ENCODE measurements at places on chromosomes 13 and 19. TPM values are rescaled to one million over a fixed set of nuclear protein-coding genes. Genes with fewer than 3 reads are reported as not detected.
A peak's percentile ranks its signal among the peaks of the same experiment; 100 is the strongest.

The SCGB2B2 gene
- total RNA-seq, result 0.12 TPM

- no peaks in the 10 kb centered on the region for H3K4me1 ChIP-seq
- no peak overlapping the region for H3K4me3 ChIP-seq
- no peaks in the 10 kb centered on the region for H3K27me3 ChIP-seq
Measured at GRCh38 chr13:53137779-53138178, 109.2 kb downstream of the OLFM4 start.

- peaks cover 11% of the 10 kb centered on the region for H3K4me1 ChIP-seq
- H3K4me3 ChIP-seq, result peak overlapping the region; percentile 59
- H3K36me3 ChIP-seq, result no peaks in the 10 kb centered on the region
- no peaks in the 10 kb centered on the region for H3K27me3 ChIP-seq
Measured at GRCh38 chr19:681029-682019, 5.1 kb downstream of the FSTL3 start.

The GARIN5A gene
- 10.3 TPM for total RNA-seq

The ZFP30 gene
- 17.9 TPM for total RNA-seq

The KIR2DL1 gene
- total RNA-seq, result not detected

The LILRA2 gene
- 4.3 TPM for total RNA-seq

- no peaks in the 10 kb centered on the region for H3K4me1 ChIP-seq
- H3K27ac ChIP-seq, result no peak overlapping the region
- no peak for DNase-seq
- no peak overlapping the region for H3K4me3 ChIP-seq
- no peaks in the 10 kb centered on the region for H3K36me3 ChIP-seq
Measured at GRCh38 chr13:32173881-32174280, 141.3 kb downstream of the ZAR1L start.

GRCh38 chr19:46373491-46374359, 26.8 kb downstream of the PPP5C start:
- no peak overlapping the region for H3K4me3 ChIP-seq
- peaks cover 8% of the 10 kb centered on the region for H3K4me1 ChIP-seq
- no peak for DNase-seq
- H3K27me3 ChIP-seq, result no peaks in the 10 kb centered on the region
- no peak overlapping the region for H3K27ac ChIP-seq

DNA sequence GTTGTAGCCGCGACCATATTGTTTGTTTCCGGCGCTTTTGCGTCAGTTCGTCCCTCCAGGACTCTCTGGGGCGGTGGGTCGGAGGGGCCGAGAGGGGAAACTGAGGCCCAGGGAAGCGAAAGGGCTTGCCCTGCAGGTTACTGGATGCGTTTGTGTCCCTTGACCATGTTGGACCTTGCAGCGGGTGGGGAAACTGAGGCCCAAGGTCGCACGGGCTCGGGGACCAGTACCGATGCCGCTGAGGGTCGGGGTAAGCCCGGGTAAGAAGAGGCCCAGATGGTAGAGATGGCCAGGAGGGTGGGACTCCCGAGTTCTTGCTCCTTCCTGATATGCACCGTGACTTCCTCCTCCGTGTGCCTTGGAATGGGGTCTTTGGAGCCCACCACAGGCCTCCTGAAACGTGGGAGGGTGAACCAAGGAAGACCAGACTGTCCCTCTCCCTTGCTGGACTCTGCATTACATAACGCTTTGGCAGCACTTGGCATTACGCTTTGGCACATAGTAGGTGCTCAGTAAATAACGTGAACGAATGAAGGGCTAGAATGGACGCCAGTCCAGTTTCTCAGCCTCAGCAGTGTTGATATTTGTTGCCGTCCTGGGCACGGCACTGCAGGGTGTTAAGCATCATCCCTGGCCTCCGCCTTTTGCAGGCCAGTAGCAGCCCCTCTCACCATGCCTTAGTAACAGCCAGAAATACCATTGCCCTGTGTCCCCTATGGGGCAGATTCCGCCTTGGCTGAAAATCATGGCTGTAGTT, 743 bp downstream of the CHAF1A start:
- no peaks in the 10 kb centered on the region for H3K36me3 ChIP-seq
- H3K27me3 ChIP-seq, result no peaks in the 10 kb centered on the region
- H3K27ac ChIP-seq, result no peak overlapping the region
- peaks cover 11% of the 10 kb centered on the region for H3K4me1 ChIP-seq
- peak overlapping the region; percentile 45 for H3K4me3 ChIP-seq
- no peak for DNase-seq

- H3K27ac ChIP-seq, result peak overlapping the region; percentile 93
- DNase-seq, result peak; percentile 18
- H3K4me1 ChIP-seq, result no peaks in the 10 kb centered on the region
- no peaks in the 10 kb centered on the region for H3K27me3 ChIP-seq
- H3K36me3 ChIP-seq, result no peaks in the 10 kb centered on the region
Measured at GRCh38 chr13:20901668-20902437, 693 bp downstream of the XPO4 start.

DNA sequence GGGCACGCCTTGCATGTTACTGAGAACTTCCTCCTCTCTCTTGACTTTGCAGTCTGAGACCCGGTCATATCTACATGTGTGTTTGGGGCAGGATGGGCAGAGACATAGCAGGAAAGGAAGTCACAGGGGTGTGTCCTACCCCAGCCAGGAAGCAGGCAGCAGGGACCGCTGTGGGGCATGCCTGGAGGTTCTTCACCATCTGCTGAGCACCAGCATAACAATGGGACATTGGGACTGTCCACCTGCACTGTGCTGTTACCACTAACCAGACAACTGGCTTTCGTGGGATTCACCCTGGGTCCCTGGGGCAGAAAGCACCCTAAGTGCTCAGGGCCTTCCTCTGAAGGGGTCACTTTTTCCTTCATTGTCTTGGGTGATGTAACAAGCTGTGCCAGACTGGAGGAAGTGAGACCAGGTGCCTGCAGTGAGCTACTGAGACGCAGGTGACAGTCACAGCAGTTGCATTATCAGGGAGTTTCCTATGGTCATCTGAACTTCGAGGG, 2.6 kb upstream of the HAUS5 start:
- no peak overlapping the region for H3K27ac ChIP-seq
- peaks cover 5% of the 10 kb centered on the region for H3K4me1 ChIP-seq
- H3K27me3 ChIP-seq, result no peaks in the 10 kb centered on the region
- H3K4me3 ChIP-seq, result no peak overlapping the region

The KASH5 gene
- total RNA-seq, result 0.23 TPM

- H3K36me3 ChIP-seq, result no peaks in the 10 kb centered on the region
- no peaks in the 10 kb centered on the region for H3K4me1 ChIP-seq
- H3K4me3 ChIP-seq, result no peak overlapping the region
- no peak overlapping the region for H3K27ac ChIP-seq
Measured at GRCh38 chr13:50189450-50189849, 174.2 kb downstream of the KCNRG start.

GRCh38 chr19:34084396-34085145, 87.7 kb upstream of the LSM14A start:
- DNase-seq, result no peak
- peaks cover 6% of the 10 kb centered on the region for H3K4me1 ChIP-seq
- no peak overlapping the region for H3K4me3 ChIP-seq
- no peaks in the 10 kb centered on the region for H3K36me3 ChIP-seq
- H3K27ac ChIP-seq, result no peak overlapping the region

GRCh38 chr13:41709511-41709910, 251.4 kb downstream of the VWA8 start:
- DNase-seq, result no peak
- H3K27me3 ChIP-seq, result no peaks in the 10 kb centered on the region
- peaks cover 6% of the 10 kb centered on the region for H3K4me1 ChIP-seq
- no peaks in the 10 kb centered on the region for H3K36me3 ChIP-seq
- H3K4me3 ChIP-seq, result no peak overlapping the region

The IL27RA gene
- 1.1 TPM for total RNA-seq

- H3K4me3 ChIP-seq, result no peak overlapping the region
- H3K27ac ChIP-seq, result no peak overlapping the region
- H3K36me3 ChIP-seq, result no peaks in the 10 kb centered on the region
- no peaks in the 10 kb centered on the region for H3K27me3 ChIP-seq
- H3K4me1 ChIP-seq, result no peaks in the 10 kb centered on the region
Measured at GRCh38 chr13:27283906-27284493, 13.4 kb downstream of the RASL11A start.

GRCh38 chr19:41994521-41994971, 516 bp upstream of the ATP1A3 start:
- H3K4me3 ChIP-seq, result no peak overlapping the region
- H3K27ac ChIP-seq, result no peak overlapping the region
- no peaks in the 10 kb centered on the region for H3K27me3 ChIP-seq

DNA sequence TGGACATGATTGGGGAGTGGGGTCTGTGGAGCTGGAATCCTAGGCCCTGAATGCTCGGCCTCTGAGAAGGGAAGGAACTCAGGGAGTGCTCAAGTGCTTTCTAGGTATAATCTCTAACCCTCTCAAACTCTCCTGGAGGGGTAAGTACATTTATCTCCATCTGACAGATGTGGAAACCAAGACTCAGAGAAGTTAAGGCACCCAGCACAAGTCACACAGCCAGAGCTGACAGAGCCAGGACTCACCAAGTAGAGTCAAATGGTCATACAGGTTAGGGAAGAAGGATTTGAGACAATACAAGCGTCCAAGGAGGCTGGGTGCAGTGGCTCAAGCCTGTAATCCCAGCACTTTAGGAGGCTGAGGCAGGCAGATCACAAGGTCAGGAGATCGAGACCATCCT, 12.9 kb upstream of the LYPD3 start:
- no peaks in the 10 kb centered on the region for H3K27me3 ChIP-seq
- H3K4me3 ChIP-seq, result no peak overlapping the region
- DNase-seq, result no peak
- H3K4me1 ChIP-seq, result no peaks in the 10 kb centered on the region

The ZNF749 gene
- 9.9 TPM for total RNA-seq

- H3K36me3 ChIP-seq, result no peaks in the 10 kb centered on the region
- no peak overlapping the region for H3K27ac ChIP-seq
- no peak overlapping the region for H3K4me3 ChIP-seq
- DNase-seq, result no peak
- H3K4me1 ChIP-seq, result no peaks in the 10 kb centered on the region
- H3K27me3 ChIP-seq, result no peaks in the 10 kb centered on the region
Measured at GRCh38 chr19:29098091-29098490, 114.9 kb downstream of the UQCRFS1 start.

The MEF2B gene
- 3.6 TPM for total RNA-seq

DNA sequence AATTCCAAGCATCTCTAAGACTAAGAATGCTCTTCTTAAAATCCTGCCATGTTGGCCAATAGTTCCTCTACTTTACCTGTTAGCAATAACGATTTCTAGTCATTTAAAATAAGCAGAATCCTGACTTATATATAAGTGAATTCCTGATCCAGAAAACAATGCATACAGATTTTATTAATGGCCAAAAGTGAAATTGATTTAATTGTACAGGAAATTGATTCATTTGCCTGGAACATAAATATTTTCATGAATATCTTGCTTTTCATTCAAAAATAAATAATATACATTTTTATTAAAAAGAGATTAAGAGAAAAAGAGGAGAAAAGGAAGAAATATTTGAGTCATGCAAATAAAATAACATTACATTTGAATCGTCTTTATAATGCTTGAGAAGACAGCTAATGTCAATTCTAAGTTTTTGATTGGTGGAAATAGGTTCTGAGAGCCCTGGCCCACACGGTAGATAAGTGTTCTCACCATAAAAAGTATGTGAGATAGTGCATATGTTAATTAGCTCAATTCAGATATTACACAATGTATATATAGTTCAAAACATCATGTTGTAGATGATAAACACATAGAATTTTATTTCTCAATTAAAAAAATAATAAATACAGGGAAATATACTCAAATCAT, 323.2 kb upstream of the MIR17HG start:
- H3K36me3 ChIP-seq, result no peaks in the 10 kb centered on the region
- no peak overlapping the region for H3K4me3 ChIP-seq
- H3K4me1 ChIP-seq, result no peaks in the 10 kb centered on the region
- no peak overlapping the region for H3K27ac ChIP-seq

GRCh38 chr19:5826531-5827341, 12.8 kb downstream of the FUT6 start:
- H3K4me3 ChIP-seq, result no peak overlapping the region
- no peak overlapping the region for H3K27ac ChIP-seq
- H3K4me1 ChIP-seq, result peaks cover 4% of the 10 kb centered on the region
- no peak for DNase-seq
- no peaks in the 10 kb centered on the region for H3K36me3 ChIP-seq
- no peaks in the 10 kb centered on the region for H3K27me3 ChIP-seq

DNA sequence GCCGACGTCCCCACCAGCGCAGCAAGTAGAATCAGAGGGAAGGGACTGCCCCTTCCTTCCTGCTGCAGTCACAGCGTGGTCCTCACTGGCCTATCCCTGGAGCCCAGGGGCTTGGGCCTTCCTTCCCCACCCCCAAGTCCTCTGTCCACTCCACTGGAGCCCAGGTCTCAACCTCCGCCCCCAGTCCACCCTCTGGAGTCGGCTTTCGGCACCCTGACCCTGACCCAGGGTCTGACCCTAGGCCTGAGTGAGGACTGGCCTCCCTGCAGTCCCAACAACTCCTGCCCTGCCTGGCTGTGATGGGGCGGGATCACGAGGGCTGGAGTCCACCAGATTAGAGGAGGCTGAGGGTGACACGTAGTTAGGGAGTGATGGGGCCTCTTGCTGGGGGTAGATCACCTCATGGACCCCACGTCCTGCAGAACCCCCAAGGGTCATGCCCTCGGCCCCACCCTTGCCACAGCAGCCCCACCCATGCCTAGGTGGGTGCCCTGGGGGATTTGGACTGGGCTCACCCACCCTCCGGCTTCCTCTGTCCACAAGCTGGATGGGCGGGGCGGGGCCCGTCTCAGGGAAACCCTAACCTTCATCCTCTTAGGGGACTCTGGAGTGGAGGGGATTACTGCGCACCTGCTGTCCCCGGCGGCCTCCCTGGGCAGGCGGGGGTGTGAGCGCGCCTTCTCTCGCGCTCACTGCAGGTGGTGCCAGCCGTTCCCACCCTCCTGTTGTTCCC, 3.8 kb downstream of the RAX2 start:
- H3K27me3 ChIP-seq, result no peaks in the 10 kb centered on the region
- H3K4me3 ChIP-seq, result no peak overlapping the region
- H3K36me3 ChIP-seq, result no peaks in the 10 kb centered on the region
- H3K4me1 ChIP-seq, result peaks cover 2% of the 10 kb centered on the region
- no peak for DNase-seq
